ENCODE measurements at places on chromosomes 16 and 17. TPM values are rescaled to one million over a fixed set of nuclear protein-coding genes. Genes with fewer than 3 reads are reported as not detected.

DNA sequence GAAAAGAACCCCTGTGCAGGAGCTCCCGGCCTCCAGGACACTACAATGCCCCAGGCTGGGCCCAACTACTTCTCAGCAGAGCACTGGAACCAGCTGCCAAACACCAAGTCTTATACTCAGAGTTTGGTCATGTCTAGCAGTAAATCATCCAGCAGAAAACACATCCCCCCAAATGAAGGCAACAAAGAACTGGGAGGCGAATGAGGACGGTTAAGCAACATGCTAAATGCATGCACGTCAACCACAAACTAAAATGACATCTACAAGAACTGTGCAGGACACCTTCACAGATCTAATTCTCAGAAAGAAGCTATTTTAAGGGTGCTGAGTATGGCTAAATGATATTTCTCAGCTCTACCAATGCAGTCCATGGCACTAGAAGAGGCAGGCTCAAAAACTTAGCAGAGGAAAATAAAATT lies 7.6 kb upstream of the IRX5 start:
- no peak for DNase-seq

The TBC1D3I gene
- not detected for total RNA-seq

- no peak for DNase-seq
Observed at GRCh38 chr17:82320140-82320840, 2.9 kb upstream of the CD7 start.

- no peak for DNase-seq
Observed at GRCh38 chr16:83727751-83728352, 79.9 kb upstream of the HSBP1 start.

The EPOP gene
- total RNA-seq, result 2.6 TPM

- no peak for DNase-seq
Observed at GRCh38 chr17:6163612-6164333, 93.6 kb downstream of the WSCD1 start.

The SLC52A1 gene
- total RNA-seq, result 0.14 TPM

DNA sequence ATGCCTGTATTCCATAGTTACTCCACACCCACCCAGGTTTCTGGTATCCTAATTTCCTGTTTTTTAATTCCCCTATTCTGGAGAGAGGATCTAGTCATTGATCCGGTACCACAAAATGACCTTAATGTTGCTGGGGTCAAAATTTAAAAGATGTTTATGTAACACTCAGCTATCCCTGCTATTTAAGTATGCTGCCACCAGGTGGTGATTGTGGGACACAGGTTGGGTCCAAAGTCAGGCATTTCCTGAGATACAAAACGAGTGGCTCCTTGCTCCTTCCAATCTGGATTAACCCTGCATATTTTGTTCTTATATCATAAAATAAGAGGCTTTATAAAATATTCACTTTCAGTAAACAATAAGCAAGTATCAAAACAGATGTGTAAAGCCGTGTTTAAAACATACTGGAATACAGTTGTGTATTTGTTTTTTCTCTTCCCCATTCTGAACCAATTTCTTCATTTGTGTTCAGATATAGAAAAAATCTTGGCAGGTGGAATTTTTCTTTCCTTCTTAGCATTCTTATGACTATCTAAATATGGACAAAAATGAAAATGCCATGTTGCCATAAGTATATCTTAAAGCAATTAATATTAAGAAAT lies 16.3 kb downstream of the HS3ST4 start:
- no peak for DNase-seq

DNA sequence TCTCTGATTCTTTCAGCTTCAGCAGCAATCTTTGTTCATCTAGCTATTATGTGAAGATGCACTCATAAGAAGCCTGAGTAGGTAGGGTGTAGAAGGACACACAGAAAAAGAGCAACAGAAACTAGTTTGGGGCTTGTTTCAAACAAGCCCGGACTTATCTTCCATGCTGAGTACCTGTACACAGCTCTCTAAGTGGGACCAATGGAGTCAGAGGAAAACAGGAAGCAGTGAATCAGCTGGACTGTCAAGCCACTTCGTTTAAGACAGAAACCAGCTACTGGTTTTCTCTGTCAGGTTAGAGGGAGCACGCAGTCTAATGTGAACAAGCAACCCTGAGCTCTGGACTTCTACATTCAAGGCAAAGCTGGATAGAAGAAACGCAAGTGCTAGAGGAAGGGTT lies 16.0 kb downstream of the MAP2K6 start:
- DNase-seq, result no peak

DNA sequence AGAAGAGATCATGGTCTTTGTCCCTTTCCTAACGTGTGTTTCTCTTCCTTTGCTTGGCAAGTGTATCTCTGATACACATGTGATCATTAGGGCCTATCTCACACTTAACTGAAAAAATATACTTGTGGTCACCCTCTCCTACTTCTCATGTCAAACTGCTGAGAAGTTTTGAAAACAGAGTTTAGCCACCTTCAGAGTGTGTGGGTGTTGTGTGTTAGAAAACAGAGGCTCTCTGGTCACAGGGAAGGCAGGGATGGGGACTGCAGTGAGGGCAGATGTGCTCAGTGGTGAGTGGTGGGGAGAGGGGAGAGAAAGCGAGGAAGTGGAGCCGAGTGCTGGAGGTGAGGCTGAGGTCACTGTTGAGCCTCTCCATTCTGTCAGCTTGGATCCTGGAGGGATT lies 29.4 kb downstream of the GRB7 start:
- no peak for DNase-seq

The HEATR9 gene
- not detected for total RNA-seq

The ZC3H7A gene
- 60.9 TPM for total RNA-seq

The TEX19 gene
- total RNA-seq, result not detected

The PIRT gene
- total RNA-seq, result not detected

The GPR139 gene
- not detected for total RNA-seq

The MPO gene
- total RNA-seq, result 0.74 TPM

DNA sequence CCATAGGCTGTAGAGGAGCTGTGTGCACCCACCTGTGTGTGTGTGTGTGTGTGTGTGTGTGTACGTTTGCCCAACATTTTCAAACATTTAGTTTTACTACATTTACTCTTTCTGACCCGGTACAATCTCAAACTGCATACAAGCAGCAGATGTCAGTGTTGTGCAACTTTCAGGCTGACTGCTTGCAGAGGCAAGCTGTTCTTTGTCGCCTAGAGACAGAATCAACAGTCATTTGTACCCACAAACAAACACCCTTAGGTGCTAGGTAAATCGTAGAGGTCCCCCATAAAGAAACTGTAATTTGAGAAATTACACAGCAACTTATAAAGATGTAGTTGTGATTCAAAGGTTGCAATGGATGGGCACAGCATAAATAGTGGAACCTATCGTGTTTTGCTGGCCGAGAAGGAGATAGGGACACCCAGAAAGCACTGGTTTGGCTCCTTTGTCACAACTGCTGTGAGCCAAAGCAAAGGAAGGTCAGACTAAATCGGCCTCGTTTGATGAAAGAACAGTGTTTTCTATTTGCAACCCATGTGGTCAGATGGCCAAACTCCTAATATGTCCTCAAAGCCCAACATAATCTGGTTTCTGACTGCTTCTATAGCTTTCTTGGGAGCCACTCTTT lies 478.4 kb downstream of the TOX3 start:
- no peak for DNase-seq

The EVI2A gene
- total RNA-seq, result 11.2 TPM

The ATP1B2 gene
- total RNA-seq, result 2.6 TPM

DNA sequence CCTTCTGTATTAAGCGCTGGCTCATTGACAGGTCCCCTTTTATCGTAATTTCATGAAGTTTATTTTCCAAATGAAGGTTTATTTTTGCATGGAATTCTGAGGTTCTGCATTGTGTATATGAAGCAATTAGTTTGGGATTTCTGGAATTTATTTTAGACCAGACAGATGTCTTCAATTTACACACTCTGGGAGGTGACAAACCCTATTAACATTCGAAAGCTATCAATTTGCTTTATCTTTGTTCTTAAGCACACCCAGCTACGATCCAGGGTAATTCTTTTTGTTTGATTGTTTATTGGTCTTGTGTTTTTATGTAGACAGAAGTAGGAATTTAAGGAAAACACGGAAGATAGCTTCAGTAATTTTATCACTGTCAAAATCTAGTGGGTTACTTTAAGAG lies 264.6 kb downstream of the HS3ST3A1 start:
- no peak for DNase-seq

- peak; percentile 83 for DNase-seq
Observed at GRCh38 chr16:14186007-14186794, 115.1 kb downstream of the MRTFB start.

The DPEP2 gene
- total RNA-seq, result 3.0 TPM

The JPH3 gene
- total RNA-seq, result 1.8 TPM

- no peak for DNase-seq
Observed at GRCh38 chr17:52207796-52208195, 49.3 kb upstream of the CA10 start.

GRCh38 chr16:2769675-2770056 lies 7.4 kb downstream of the ELOB start:
- peak; percentile 69 for DNase-seq

GRCh38 chr16:68719993-68720489 lies 17.1 kb upstream of the CDH1 start:
- no peak for DNase-seq

DNA sequence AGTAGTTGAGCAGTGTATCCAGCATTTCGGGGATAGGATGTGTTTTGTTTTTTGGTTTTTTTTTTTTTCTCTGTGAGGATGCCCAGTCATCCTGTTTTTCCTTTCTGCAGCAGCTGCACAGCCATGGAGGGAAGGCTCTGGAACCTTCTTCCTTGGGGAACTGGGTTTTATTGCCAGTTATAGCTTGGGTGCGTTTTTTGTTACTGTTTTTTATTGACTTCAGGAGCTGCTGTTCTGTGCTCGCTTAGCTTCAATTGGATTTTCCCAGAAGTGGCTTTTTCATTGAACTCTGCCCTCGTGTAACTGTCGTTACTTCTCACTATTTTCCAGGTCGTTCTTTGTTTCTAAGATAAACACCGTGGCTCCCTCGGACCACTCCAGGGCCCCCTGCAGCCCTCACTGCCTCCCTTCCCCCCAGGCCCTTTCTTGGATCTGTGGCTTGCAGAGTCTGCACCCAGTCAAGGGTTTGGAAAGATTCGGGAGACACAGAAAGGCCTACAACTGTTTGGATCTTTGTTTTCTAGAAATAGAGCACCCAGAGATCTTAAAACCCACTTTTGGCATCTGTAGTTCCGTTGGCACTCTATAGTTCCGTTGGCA lies 119.7 kb upstream of the CACNG5 start:
- peak; percentile 12 for DNase-seq

The SEZ6 gene
- not detected for total RNA-seq

GRCh38 chr17:269616-270514 lies 82.7 kb downstream of the RPH3AL start:
- DNase-seq, result peak; percentile 78

- DNase-seq, result no peak
Observed at GRCh38 chr17:75725504-75725903, 4.2 kb downstream of the ITGB4 start.

The MAP2K3 gene
- total RNA-seq, result 83.4 TPM

The RHBDL3 gene
- 0.86 TPM for total RNA-seq

The ASGR1 gene
- total RNA-seq, result 1.2 TPM

- DNase-seq, result no peak
Observed at GRCh38 chr17:36877771-36878170, 59.5 kb upstream of the LHX1 start.

The RAMP2 gene
- 46.3 TPM for total RNA-seq

GRCh38 chr16:4496305-4496704 lies 20.1 kb downstream of the HMOX2 start:
- no peak for DNase-seq

DNA sequence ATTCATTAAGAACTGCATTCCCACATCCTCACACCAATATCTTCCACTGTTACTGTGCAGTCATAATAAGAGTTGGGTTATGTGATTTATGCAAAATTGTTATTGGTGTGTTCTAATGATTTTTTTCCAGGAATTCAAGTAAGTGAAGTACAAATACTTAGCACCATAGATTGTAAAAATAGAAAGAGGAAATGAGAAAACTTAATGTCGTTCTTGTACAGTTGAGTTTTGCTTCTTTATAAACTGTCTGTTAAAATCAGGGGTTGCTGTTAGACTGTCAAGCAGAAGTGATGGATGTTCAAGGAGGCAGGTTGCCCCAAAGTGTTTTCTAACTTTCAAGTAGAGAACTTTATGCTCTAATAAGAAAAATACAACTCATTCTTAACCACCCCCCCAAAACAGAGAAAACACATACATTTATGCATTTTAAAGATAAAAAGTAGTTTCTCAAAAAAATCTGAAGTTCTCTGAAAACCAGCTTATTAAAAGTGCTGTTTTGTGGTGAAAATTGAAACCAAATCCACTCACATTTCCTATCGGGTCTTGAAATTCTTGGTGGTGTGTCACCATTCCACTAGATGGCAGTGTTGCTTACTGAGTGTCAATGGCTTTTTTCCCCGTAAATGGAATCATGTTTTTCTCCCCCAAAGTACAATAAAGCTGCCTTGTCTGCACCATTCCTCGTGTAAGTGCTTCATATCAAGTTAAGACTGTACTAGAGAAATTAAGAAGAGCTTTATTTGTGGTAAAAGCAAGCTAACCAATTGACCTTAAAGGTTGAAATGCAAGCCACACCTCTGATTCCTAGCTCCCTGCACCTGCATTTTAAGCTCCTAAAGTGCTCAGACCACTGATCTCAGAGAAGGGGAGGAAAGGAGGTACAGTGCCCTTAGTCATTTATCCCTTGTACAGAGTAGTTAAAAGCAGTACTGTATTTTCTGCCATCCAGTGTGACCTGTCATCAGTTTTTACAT lies 4.7 kb upstream of the IGSF6 start:
- no peak for DNase-seq

GRCh38 chr17:50169121-50169764 lies 3.4 kb downstream of the SGCA start:
- DNase-seq, result no peak

DNA sequence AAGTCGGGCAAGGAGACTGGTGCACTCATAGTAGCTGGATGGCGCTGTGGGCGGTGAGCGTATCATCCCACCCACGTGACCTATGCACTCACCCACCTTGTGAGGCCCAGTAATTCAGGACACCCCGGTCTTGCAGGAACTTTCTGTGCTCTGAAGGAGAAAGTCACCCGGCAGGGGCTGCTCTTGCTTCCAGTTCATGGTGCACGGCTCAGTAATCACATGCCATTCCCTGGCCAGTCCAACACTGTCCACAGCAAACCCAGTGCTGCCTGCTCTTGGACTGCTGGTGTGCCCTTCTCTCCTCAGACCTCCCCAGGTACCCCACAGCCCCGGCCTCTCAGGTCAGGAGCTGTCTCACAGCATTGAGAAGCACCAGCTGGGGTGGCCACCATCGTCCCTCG lies 16.4 kb upstream of the RHBDF2 start:
- peak; percentile 78 for DNase-seq

DNA sequence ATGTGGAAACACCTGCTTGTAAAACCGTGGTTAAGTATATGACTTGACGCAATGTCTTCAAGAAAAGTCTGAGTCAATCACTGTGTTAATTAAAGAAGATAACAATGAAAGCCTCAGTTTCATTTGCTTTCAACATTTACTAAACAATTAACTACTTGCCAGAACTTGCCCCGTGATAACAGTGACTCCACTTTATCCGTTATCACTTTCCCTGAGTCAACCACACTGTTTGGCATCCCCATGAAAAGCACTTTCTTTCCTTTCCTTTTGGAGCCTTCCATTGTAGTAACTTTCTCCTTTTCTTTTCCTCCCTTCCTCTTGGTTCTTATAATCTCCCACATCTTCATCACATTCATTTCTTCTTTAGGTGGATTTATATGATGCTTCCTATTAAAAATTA lies 435.1 kb upstream of the GOT2 start:
- no peak for DNase-seq

- DNase-seq, result peak; percentile 94
Observed at GRCh38 chr16:81189100-81189664, 49.3 kb upstream of the BCO1 start.

All from posterior vena cava (tissue), 2 donors.